Renal cortical epithelial cell (primary cell): ENCODE measurements at places on chromosomes 4 and X.
A peak's percentile ranks its signal among the peaks of the same experiment; 100 is the strongest.

DNA sequence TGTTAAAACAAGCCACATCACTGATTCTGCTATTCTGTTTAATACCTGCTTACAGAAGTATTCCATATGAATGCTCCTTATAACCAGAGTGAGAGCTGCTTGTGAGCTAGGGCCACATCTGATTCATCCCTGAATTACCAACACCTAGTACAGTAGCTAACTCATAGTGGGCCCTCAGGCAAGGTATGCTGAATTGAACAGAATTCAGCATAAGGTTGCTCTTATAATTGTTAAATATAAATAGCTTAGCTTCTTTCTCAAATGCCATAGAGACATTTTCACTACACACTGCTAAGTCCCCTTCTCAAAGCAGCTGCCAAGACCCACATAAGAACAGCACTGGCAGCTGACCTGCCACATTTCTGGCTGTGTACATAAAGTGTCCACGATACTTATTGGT, 27.0 kb upstream of the MCF2 start:
- DNase-seq: peak; percentile 30

DNA sequence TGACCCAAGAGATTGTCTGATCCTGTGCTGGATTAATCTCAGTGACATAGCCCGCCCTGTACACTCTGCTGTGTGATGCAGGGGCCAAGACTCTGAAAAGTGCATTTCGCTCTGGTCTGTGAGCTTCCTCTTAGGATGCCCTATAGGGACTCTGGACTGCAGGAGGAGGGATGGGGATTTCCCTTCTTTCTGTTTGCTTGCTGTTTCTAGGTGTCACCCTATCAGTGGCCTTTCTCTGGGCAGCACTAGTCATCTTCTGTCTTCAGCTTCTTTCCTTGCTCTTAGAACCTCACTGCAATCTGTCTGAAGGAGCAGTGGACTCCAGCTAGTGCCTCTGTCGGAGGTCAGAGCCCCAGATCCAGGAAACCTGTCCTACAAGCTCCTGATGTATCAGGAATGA, 34.5 kb upstream of the SCRG1 start:
- no peak for DNase-seq

- no peak for DNase-seq
Observed at GRCh38 chrX:48827654-48827968, 1.3 kb downstream of the ERAS start.

GRCh38 chr4:158458271-158458895, 63.3 kb upstream of the RXFP1 start:
- no peak for DNase-seq

DNA sequence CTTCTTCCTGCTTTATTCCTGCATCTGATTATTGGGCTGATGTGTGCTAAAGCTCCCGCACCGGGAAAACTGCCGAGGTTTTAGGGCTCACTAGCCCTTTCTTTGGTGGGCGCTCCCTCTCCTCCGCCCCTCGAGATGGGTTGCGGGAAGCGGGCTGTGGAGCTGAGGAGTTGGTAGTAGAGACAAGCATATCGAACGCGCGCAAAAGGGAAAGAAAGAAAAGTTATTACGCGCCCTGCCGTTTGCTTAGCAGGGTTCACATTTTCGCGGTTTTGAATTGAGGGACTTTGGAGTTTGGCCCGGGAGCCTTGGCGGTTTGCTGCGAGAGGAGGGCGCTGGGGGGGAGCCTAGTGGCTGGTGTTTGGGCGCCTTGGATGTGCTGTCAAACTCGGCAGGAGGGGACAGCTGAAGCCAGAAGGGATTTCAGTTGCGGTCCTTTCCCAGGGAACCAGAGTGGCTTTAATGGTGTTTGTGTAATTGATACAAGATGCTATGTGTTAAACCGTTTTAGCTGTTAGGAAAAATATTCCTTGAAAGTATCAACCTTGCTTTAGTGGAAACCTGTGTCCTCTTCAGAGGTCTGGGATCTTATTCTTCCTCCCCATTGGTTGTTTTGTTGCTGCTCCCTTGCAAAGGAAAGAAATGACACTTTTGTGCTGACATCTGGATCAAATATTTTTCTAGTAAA, 1.1 kb downstream of the GAB1 start:
- peak; percentile 25 for DNase-seq

DNA sequence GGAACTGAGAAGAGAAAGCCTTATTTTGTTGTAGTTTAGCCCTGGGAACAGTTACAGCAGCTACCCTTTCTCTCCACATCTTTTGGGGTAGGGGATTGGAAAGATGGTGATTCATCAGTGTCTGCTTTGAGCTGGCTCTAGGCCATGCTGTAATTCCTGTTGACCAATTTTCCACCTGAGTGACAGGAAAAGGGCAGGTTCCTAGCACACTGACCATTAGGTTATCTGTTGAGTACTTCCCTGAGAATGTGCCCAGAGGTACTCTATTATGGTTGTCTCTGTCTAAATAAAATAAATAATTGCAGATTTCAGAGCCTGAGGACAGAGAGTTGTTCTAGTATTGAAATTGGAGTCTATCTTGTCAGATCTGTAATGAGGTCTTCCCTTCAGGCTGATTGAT, 109.0 kb downstream of the ENOX2 start:
- DNase-seq: peak; percentile 25

- DNase-seq: no peak
Observed at GRCh38 chr4:137735561-137736104, 203.3 kb upstream of the PCDH18 start.

DNA sequence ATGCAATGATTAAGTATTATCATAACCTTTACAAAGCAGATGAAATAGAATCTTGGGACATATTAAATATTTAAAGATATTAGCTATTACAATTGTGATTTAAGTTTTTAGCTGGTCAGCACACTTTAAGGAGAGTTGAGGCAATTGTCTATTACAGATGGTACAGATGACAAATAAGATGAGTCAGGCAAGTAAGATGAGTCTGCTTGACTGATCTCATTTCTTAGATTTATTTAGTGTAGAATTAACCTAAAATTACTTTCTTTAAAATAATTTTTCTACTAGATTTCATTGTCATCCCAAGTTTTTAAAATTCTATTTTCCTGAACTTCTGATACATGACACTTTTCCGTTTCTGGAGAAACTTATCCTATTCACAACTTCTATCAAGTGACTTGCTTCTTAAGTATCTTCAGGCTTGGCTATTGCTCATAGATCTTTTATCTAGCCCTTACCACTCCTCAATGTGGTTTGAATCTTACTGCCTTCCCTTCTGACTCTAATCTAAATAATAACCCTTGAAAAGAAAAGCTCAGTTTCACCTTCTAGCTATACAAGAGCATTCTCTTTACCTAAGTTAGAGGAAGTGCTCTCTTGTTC, 32.9 kb downstream of the CXCL1 start:
- DNase-seq: peak; percentile 49

GRCh38 chrX:149717803-149718202, 5.9 kb downstream of the MAGEA11 start:
- DNase-seq: no peak

GRCh38 chrX:8272821-8273220, 101.8 kb upstream of the VCX2 start:
- DNase-seq: no peak

DNA sequence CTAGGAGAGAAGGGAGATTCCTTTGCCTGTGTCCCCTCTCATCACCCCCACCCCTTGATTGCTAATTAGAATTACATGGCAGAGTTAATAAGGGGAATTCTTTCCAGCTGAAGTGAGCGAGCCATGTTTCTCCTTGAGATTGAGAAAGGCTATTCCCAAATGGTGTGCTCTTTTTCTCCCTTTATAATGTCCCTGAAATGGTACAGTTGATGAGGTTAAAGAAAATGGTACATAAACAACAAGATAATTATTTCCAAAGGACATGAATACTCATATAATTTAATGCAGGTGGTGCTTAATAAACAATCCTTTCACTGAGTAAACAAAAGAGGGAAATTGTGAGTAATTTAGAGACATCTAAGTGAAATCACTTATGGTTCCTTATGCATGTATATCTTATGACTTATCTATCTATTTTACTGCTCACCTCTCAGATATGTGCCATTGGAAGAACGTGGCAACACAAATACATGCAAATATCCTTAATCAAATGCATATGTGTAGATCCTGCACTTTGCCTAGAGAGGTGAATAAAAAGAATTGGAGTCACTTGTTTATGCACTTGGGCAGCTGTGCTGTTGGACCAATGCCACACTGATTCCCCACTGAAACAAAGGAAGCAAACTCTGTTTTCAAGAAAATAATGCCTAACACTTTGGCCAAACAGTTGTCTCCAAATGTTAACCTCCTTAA, 106.6 kb upstream of the WDR44 start:
- DNase-seq: no peak

GRCh38 chrX:65667503-65668376, at the start of gene MSN:
TSS of gene MSN (plus strand) at chrX:65667654. CDS start at chrX:65667842, 188 bp downstream.
- no peak for DNase-seq

DNA sequence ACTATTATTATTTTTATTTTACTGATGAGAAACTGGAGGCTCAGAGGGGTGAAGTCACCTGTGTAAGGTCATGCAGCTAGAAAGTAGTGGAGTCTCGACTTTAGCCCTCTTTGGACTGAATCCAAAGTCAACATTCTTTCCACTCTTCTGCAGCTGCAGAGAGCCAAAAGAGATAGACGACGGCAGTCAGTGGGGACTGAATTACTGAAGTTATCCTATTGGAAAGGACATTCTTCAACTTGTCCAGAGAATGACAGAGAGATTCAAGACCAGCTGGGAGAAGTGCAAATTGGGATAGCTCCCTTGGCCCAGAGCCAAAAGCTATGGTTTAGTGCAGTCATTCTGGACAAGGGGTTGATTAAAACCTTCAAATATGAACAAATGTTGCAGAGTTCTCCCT, 42.5 kb downstream of the VGLL1 start:
- no peak for DNase-seq

- DNase-seq: no peak
Observed at GRCh38 chr4:20180509-20180908, 71.2 kb upstream of the SLIT2 start.

GRCh38 chr4:140372751-140373327, 607 bp upstream of the SCOC start:
- DNase-seq: peak; percentile 29

- no peak for DNase-seq
Observed at GRCh38 chr4:20625426-20625825, 74.8 kb upstream of the PACRGL start.

- DNase-seq: no peak
Observed at GRCh38 chr4:150818661-150819060, 196.4 kb downstream of the LRBA start.

- DNase-seq: no peak
Observed at GRCh38 chrX:147573266-147573665, 338.5 kb upstream of the FMR1 start.

DNA sequence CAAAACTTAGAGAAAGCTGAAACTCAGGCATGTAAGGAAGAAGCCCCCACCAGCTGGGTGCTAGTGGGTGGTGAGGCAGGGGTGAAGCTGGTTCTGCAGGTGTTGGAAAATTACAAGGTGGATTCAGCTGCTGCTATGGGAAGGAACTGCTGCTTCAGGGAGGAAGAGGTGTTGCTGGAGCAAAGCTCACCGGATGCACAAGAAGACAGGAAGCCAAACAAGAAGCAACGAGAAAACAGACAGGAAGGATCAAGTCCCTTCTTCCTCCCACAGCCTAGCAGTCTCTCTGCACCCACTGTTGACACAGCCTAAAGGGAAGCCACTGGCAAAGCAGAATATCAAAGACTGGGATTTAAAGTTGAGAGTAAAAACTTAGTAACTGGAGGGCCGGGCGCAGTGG, 100.2 kb upstream of the JADE1 start:
- DNase-seq: no peak

GRCh38 chrX:154378059-154378798, 866 bp upstream of the EMD start:
- no peak for DNase-seq

GRCh38 chr4:13056630-13057189, 427.4 kb downstream of the RAB28 start:
- DNase-seq: no peak

- DNase-seq: no peak
Observed at GRCh38 chr4:99651811-99652485, 5.7 kb downstream of the C4orf54 start.

DNA sequence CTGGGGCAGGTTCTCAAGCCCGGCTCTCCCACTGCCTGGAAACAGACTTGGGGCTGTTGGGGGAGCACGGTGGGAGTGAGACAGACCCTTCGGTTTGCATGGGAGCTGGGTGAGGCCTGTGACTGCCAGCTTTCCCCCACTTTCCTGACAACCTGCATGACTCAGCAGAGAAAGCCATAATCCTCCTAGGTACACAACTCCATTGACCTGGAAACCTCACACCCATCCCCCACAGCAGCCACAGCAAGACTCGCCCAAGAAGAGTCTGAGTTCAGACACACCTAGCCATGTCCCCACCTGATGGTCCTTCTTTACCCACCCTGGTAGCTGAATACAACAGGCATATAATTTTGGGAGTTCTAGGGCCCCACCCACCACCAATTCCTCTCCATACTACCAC, 57.6 kb upstream of the UBQLN2 start:
- DNase-seq: no peak

DNA sequence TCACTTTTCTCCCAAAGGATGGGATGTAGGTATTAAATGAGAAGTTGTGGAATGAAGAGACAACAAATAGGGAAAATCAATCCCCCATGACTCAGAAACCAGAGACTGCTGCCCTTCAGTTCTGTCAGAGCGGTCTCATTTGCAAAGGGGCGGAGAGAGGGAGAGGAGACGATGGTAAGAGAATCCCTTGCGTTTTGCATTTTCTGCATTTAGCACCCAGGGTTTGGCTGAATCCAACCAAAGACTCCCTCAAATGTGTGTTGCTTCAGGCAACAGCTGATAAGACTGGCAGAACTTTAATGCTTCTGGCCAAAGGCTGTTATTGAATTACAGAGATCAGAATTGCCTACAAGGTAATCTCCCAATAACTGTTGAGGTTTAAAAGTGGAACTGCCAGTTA, 230.2 kb downstream of the EVC2 start:
- no peak for DNase-seq
